ENCODE measurements at places on chromosomes 6 and 20.

DNA sequence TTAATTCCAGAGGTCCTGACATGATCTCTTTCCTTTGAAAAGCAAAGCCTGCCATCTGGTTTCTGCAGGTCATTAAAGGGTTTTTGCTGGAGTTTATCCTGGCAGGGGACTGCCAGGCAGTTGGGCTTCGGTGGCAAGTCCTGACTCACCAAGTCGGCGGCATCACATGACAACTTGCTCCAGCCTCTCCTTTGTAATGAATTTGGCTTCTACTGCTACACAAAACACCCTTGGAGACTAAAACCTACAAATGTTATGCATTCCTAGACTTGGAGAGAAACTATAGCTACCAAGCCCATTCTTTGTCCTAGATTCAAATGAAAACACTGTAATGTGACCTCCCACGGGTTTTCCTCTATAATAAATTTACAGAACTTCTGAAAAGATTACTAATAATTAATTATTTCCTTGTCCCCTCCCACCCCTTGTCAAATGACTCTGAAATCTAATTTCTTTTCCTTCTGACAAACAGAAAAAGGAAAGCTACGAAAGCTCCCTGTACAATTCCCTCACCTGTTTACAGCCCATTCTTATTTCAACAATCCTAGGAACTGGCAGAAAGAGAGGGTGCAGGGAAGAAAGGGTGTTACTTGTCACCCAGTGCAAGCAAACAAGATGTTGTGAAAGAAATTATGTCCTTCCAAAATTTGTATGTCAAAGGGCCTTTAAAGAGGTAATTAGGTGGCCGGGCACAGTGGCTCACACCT, 62.9 kb downstream of the QRSL1 start:
- DNase-seq: peak; percentile 54

DNA sequence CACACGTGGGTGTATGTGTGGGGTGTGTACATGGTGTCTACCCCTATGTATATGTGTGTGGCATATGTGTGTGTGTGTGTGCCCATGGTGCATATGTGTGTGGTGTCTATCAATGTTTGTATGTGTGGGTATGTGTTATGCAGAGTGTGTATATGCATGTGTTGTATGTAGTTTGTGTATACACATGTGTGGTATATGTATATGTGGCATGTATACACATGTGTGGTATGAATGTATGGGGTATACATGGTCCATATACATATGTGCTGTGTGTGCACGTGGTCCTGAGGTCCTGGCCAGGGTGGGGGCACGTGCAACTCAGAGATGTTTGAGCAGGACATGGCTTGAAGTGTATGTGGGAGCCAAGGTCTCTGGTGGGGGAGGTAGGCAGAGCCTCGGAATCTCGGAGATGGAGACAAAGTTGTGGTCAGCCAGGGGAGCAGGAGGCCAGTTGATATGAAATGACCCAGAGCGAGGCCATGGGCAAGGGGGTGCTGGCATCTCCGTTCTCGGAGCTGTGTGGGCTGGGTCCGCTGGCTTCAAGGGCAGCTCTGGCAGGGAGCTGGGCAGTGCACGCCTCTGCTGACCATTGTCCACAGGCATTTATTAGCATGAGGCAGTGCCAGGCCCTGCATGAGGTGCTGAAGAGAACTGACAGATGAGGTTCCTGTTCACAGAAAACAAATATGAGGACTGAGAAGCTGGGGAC, 276.2 kb upstream of the CHD6 start:
- DNase-seq: no peak

DNA sequence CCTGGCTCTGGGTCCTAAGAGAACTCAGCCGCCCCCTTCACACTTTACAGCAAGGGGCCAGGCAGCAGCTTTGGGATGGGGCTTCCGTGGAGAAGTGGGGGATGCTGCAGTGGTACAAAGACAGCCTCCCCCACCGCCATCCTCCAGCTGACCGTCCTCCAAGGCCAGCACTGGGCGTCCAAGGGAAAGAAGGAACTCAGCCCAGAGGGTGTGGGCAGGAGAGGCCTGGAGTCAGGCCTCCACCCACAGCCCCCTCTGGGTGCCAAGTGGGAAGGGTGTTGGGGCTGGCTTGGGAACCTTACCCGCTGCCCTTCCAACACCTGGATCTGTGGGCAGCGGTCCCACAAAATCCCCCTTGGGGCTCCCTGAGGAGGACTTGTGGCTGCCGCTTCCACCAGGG, 13.1 kb downstream of the STMN3 start:
- no peak for DNase-seq

- no peak for DNase-seq
Observed at GRCh38 chr6:35728683-35729678, 7.9 kb upstream of the ARMC12 start.

- DNase-seq: no peak
Observed at GRCh38 chr20:43946206-43946491, 31.5 kb downstream of the TOX2 start.

GRCh38 chr20:63371291-63371865, 10.2 kb upstream of the CHRNA4 start:
- peak; percentile 45 for DNase-seq

DNA sequence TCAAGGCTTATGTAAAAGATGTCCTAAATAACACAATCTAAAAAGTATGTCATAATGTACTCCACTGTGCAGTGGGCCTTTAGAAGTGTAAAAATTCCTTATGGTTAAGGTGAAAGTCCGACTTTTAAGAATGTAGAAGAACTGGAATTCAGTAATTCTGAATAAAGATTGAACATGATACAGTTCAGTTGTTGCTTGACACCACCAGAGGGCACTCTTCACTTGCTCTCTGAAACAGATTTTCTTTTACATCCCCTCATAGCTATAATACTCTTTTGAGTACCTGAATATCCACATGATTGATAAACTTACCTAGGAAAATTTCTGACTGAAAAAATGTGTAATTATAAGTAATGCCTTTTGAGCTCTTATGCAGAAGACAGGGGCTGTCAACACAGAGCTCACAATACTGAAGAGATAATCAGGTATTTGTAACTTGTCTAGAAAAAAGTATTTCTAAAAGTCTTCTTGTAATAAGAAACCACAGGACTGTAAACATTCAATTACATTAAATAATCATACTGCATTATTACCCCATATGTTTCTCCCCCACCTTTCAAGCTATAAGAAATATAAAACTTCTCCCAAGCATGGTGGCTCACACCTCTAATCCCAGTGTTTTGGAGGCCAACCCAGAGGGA, 92.1 kb downstream of the POPDC3 start:
- peak; percentile 82 for DNase-seq

DNA sequence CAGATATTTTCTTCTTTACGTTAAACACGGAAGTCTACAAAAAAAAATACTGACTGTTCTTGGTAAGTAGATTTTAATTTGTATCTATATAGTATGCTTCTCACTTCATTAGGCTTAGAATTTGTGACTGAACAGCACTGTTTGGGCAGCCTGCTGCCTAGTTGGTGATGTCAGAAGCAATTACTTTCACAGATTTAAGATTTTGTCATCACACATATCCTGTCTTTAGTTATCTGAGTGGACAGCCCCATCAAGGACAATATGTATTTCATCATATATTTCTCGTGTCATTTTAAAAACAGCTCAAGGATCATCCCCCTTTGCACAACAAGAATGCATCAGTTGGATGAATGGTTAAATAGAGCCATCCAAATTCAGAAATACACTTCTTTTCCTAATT, 338.4 kb upstream of the CITED2 start:
- DNase-seq: peak; percentile 59

Data from eye (tissue), 1 donor.